ENCODE measurements at places on chromosomes 1 and 21.

GRCh38 chr1:95572962-95573361, 339.0 kb downstream of the RWDD3 start:
- DNase-seq, result no peak

GRCh38 chr21:15000081-15000480, 64.7 kb downstream of the NRIP1 start:
- no peak for DNase-seq

DNA sequence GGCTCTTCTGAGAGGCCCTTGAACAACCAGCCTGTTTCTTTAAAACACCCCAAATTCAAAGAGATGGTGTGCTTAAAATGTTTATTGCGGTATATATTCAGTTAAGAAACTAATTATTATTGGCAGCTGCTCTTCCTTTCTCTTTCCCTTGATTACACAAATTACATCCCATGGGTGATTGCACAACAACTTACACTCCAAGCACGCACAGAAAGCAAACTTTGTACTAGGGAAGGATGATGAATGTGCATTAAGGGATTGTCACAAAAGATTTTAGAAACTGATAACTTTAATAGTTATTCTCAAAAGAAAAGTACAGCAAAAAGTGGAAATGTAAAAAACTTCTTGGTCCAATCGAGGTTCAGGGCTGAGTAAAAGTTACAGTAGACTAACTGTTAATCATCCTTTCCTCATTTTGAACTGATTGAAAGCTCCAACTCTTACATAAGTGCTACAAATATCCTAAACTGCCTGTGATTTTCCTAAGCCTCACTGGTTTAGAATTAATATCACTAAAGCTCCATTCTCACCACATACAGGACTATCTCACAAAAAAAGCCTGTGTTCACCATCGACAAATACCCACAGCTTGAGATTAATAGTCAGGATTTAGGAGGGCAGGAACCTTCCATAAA, 153.4 kb downstream of the TTLL7 start:
- DNase-seq, result no peak

- no peak for DNase-seq
These were observed 181.5 kb downstream of the MATN1 start for GRCh38 chr1:30541721-30542485.

- no peak for DNase-seq
These were observed 246.4 kb upstream of the PTBP2 start for GRCh38 chr1:96474985-96475743.

DNA sequence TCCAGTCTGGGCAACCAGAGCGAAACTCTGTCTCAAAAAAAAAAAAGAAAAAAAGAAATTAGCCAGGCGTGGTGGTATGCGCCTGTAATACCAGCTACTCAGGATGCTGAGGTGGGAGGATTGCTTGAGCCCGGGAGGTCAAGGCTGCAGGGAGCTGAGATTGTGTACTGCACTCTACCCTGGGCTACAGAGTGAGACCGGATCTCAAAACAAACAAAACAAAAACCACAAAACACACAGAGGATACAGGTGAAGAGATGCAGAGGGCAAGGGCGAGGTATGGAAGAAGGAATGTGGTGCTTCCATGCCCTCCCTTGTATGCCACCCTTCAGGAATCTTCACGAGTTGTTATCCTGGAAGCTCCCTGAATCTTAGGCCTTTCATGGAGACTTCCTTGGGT, 68.5 kb downstream of the NDUFS5 start:
- no peak for DNase-seq

GRCh38 chr1:145979746-145980456, 15.4 kb downstream of the POLR3GL start:
- DNase-seq, result no peak

- no peak for DNase-seq
These were observed 27.5 kb upstream of the SLAMF6 start for GRCh38 chr1:160550572-160551034.

DNA sequence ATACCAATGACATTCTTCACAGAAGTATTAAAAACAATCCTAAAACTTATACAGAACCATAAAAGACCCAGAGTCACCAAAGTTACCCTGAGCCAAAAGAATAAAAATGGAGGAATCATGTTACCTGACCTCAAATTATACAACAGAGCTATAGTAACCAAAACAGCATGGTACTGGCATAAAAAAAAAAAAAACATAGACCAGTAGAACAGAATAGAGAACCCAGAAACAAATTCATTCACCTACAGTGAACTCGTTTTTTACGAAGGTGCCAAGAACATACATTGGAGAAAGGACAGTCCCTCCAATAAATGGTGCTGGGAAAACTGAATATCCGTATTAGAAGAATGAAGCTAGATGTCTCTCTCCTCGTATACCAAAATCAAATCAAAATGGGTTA, 2.6 kb upstream of the GNG5 start:
- DNase-seq, result no peak

- no peak for DNase-seq
These were observed 235.7 kb upstream of the RAB4A start for GRCh38 chr1:229035054-229035747.

- DNase-seq, result peak; percentile 54
These were observed 1.8 kb downstream of the ARPC5 start for GRCh38 chr1:183633676-183634343.

DNA sequence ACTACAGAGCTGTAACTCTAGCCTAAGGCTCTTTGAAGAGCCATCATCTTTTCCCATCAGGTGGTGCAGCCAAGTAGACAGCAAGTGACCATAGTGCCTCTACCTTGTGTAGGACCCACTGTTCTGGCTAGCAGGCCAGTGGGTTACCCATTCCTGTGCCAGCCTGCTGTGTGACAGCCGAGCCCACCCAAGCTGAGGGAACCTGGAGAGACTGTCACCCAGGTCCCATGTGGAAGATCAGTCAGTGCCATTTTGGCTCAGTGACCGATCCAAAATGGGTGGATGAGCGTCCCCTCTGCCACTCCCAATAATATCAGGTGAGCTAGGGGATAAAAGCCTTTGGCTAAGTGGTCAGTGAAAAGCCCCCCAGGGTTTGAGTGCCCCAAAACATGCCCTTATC, 417.9 kb downstream of the MATN1 start:
- DNase-seq, result no peak

DNA sequence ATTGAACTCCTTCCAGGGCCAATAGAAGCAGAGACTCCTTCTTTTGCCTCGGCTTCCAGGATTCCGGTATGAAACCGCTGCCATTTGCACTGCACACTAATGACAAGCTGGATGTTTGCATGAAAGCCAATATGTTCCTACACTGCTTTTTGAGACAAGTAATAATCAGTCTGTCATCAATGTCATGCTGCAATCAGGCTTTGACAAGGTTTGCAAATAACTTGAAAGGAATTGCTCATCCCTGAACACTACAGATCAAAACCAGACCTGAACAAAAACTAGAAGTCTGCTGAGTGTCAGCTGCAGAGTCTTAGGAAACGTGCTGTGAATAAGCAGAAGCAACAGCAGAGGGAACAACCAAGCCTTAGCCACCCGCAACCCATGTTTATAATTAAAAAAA, 720.7 kb upstream of the CXADR start:
- no peak for DNase-seq

DNA sequence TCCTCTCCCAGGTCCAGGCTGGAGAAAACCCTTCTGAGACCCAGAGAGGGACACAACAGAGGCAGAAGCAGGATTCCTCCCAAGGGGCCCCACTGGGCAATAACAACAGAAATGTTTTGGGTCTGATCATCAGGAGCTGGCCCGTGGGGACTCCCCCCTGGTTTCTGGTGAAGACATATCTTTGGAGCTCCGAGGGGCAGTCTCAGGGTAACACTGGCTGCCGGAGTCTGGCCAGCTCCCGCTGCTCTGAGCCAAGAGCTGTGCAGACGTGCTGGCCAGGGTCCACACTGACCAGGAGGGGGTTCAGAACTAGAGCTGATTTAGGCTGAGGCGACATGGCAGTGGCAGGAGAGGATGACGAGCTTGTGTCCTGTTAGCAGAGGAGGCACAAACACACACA, 13.1 kb downstream of the ECE1 start:
- DNase-seq, result no peak

All from HEK293T (cell line).